ENCODE measurements at places on chromosomes 16 and 17.

DNA sequence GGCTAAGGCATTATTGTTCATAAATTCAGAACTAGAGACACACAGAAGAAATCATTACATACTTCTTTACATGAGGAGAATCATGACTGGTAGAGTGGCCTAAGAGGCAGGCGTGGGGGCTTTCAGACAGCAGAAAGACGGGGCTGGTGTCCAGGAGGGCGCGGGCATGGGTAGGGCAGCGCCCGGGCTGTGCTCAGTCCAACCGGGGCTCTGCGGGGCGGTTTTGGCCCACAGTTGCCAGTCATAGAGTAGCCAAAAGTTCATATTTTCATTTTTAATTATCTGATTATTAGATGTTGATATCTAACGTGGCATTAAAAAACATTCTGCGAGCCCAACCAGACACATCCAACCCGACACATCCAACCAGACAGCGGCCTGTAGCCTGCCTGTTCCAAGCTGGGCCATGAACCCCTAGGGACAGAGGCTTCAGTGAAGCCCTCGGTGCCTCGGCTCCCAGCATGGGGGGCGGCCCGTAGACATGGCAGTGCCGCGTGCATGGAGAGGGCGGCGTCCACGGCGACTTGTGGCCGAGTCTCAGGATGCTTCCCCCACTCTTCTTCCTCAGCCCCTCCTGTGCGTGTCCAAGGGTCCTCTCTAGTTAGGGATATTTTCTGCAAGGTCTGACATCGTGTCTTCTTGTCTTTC is 162.4 kb upstream of the CHMP6 start:
- DNase-seq, result no peak

DNA sequence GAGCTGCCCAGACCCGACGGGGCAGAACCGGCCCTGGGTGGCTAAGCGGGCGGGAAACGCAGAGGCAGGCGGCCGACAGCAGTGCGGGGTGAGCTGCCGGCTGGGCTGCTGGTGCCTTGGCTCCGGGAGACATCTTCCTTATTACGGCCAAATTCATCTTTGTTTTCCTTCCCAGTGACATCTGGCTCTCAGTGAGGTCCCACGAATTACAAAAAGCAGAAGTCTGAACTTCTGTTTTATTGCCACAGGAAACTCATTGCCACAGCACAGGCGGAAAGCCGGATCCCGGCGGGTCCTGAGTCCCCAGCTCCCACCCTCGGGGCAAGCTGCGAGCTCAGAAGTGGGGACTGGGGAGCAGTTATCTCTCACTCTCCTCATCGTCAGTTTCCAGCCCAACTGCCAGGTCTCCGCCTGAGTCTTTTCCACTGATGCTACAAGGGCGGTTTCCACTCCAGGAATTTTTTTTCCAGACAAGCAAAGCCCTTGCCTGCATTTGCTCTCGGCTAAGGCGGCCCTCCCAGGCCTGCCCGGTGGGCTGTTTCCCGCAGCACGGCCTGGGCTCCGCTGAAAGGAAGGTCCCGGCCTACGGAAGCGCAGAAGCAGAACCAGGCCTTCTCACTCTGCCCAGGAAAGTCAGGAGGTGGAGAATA is 40.3 kb downstream of the CBFA2T3 start:
- no peak for DNase-seq

- DNase-seq, result peak; percentile 48
Measured at GRCh38 chr16:10668322-10669045, 26.2 kb downstream of the TEKT5 start.

- DNase-seq, result no peak
Measured at GRCh38 chr16:80468029-80468428, 72.8 kb upstream of the DYNLRB2 start.

DNA sequence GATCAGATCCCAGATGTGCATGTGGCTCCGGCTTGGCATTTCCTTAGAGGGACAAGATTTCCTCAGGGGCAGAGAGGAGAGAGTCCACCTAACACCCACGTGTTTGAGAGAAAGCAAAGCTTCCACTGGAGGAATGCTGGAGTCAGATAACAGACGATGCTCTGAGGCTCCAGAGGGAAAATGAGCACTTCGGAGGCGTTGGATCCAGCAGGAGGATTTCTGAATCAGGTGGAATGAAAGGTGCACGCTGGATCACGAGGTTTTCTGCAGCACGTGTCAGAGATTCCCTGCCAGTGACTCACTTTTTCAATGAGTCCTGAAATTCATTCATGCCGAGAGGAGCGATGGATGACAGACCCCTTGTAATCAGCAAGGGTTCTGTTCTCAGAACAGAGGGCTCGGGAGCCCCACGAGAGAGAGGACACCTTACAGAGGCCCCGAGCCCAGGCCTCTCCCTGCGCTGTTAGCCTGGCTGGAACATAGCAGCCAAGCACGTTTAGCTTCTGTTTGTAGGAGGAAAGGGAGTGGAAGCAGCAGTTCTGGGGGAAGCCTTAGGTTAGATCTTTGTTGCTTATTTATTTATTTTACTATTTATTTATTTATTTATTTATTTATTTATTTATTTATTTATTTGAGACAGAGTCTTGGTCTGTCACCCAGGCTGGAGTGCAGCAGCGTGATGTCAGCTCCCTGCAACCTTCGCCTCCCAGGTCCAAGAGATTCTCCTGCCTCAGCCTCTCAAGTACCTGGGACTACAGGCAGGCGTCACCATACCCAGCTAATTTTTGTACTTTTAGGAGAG is 49.3 kb upstream of the JPH3 start:
- no peak for DNase-seq

DNA sequence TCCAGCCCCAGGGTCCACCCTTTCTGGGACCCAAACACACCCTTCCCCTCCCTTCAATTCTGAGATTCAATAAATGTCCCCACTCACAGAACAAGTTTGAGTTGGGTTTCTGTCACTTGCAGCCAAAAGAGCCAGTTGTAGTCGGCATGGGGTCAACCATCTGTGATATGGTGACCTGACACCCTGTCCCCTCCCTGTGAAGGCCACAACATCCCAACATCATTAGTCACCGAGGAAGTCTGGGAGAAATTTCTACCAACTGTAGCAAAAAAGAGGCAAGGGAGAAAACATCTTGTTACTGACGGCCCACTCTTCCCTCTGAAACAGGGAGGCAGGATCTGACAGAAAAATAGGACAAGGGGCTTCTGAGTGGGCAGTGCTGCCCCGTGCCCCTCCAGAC is 638 bp upstream of the LYZL6 start:
- no peak for DNase-seq

DNA sequence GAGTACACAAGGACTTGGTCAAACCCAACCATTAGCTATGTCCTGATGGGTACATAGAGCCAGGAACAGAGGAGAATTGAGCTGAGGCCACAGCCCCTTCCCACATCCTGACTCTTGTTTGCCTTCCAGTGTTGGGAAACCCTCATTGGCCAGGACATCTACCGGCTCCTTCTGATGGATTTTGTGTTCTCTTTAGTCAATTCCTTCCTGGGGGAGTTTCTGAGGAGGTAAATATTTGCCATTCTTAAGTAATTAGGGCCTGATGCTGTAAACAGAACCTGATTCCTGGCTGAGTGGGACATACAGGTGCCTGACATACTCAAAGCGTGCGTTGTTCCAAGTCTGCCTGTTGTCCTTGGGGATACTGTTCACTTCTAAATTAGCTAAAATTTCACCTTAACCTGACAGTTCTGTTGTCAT is 42.6 kb downstream of the GDE1 start:
- DNase-seq, result no peak

DNA sequence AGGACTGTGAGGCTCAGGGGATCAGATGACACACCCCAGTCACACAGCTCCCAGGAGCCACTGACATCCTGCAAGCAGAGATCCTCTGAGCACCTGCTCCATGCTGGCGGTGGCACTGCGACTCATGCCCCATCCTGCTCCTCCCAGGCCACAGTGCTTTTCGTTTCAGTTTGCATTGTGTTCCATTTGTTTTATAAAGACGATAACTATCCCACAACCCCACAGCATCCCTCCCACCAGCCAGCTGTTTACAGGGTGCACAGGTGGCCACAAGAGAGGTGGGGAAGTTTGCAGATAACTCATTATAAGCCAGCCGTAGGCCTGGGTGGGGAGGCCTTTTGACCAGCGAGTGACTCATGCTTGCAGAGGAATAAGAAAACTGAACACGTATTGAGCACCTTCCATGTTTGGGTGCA is 28.2 kb downstream of the BCO1 start:
- DNase-seq, result no peak

GRCh38 chr16:54051821-54052220 is 234.8 kb downstream of the IRX3 start:
- DNase-seq, result no peak

GRCh38 chr16:78209951-78210661 is 110.7 kb downstream of the WWOX start:
- DNase-seq, result no peak

GRCh38 chr16:769184-769784 is 8.8 kb downstream of the MSLN start:
- DNase-seq, result no peak

GRCh38 chr17:49219987-49220386 is 9.5 kb downstream of the ABI3 start:
- DNase-seq, result no peak

GRCh38 chr17:48128400-48128799 is 20.8 kb downstream of the SNX11 start:
- no peak for DNase-seq

DNA sequence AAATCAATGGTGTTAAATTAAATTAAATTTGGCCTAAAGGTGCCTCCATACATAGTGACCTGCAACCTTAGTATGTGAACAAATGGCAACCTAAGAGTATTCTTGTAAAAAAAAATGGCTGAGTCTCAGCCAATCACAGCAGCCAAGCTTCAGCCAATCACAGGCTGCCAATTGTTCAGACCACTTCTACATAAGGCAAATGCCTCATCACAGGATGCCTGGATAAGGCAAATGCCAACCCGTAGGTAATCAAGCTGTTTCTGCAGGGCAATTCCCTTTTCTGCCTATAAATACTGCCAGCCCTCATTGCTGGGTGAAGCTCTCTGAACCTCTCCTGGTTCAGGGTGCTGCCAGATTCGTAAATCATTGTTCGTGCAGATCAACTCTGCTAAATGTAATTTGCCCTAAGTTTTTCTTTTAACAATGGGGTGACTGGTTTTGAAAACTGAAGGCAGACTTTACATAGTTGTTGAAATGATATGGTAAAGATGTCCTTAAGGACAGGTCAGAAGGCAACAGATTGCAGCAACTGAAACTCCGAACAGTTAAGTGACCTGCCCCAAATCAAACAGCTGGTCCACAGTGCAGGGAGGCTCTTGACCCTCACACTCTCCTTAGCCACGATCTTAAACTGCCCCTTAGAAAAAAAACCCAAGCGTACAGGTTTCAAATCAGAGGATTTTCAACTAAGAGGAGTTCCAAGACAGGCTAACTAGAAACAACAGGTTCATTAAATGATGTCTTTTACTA is 50.3 kb downstream of the N4BP1 start:
- no peak for DNase-seq

- peak; percentile 56 for DNase-seq
Measured at GRCh38 chr17:28901866-28902818, 737 bp downstream of the DHRS13 start.

- no peak for DNase-seq
Measured at GRCh38 chr17:30332057-30332542, 1.8 kb downstream of the TMIGD1 start.

- peak; percentile 33 for DNase-seq
Measured at GRCh38 chr17:77140878-77141767, at the start of gene SEC14L1. SEC14L1 (plus strand) TSS chr17:77140969; CDS start chr17:77143597, 2,628 bp downstream.

- no peak for DNase-seq
Measured at GRCh38 chr17:11803231-11803969, 193.9 kb downstream of the ZNF18 start.

DNA sequence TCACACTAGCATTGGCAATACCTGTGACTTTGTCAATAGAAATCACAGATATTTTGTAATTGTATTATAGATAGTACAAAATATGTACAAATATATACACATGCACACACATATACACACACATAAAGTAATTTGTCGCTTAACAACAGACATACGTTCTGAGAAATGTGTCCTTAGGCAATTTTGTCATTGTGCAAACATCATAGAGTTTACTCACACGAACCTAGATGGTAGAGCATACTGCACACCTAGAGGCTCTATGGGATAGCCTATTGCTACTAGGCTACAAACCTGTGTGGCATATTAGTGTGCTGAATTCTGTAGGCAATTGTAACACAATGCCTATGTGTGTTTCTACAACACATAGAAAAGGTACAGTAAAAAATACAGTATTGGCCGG is 11.0 kb downstream of the UNC119 start:
- DNase-seq, result no peak

DNA sequence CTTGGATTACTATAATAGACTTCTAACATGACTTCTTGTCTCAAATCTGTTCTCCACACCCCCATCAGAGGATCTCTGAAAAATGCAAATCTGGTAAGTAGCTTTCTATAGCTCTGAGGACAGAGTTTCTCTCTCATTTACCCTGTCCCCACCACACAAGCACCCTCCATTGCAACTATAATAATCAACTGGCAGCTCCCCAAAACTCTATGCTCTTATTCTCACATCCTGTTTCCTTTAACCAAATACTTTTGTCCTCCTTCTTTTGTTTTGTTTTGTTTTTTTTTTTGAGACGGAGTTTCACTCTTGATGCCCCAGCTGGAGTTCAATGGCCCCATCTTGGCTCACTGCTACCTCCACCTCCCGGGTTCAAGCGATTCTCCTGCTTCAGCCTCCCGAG is 73.4 kb downstream of the HELZ start:
- no peak for DNase-seq

GRCh38 chr16:10637337-10638037 is 57.1 kb upstream of the EMP2 start:
- no peak for DNase-seq

All from HTR-8/SVneo (cell line).